Activated T-helper 1 cell treated with anti-CD3 and anti-CD28 coated beads, Interleukin-2, amount 50 U/mL, for 16 hours (primary cell): ENCODE measurements at places on chromosomes 5 and 9.

GRCh38 chr9:92484563-92484962, 2.3 kb upstream of the ASPN start:
- DNase-seq: no peak

DNA sequence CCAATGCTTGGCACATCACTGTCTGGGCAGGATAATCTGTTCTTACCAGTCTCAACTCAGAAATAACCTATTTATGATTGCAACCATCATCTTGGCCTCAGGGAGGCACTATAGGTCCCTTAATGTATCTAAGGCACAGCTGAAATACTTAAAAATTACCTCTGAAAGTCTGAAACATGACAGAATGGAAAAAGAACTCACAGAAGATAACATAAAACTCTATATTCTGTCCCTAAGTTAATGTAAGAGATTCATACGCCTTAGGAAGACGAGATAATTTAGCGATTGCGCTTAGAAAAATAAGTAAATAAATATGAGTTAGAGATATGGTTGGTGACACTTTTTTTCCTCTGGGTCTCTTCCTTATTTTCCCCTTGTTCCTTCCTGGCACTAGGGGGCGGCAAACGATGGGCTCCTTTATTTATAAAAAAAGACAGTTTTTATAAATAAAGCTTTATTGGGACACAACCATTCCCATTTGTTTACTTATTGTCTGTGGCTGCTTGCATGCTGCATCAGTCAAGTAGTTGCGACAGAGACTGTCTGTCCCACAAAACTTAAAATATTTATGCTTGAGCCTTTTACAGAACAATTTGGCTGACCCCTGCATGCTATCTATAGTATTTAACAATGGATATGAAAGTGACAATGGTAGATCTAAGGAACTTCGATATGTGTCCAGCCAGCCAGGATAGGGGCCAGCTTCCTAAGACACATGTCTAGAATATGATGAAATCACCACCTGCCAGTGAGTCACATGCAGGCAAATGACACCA, 79.6 kb downstream of the PDE4D start:
- no peak for DNase-seq

DNA sequence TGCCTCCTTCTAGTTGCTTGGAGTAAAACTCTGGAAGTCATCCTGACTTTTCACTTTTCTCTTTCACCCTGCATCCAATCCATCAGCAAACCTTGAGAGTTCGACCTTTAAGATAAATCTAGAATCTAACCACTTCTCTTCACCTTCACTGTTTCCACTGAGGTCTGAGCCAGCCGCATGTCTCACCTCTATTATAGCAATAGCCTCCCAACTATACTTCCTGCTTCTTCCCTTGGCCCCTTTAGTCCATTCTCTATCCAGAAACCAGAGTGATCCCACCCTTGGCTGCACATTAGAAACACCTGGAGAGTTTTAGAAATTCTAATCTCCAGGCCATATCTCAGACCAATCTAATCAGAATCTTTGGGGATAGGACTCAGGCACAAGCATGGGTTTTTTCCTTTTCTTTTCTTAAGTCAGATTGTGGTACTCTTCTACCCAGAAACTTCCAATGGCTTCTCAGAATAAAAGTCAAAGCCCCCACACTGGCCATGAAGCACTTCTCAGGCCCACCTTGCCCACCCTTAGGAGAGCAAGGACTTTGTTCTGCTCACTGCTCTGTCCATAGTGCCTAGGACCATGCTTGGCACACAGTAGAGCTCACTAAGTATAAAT, 33.1 kb downstream of the MFAP3 start:
- DNase-seq: no peak

- DNase-seq: no peak
These were observed 203.9 kb downstream of the C9orf50 start for GRCh38 chr9:129416821-129417539.

DNA sequence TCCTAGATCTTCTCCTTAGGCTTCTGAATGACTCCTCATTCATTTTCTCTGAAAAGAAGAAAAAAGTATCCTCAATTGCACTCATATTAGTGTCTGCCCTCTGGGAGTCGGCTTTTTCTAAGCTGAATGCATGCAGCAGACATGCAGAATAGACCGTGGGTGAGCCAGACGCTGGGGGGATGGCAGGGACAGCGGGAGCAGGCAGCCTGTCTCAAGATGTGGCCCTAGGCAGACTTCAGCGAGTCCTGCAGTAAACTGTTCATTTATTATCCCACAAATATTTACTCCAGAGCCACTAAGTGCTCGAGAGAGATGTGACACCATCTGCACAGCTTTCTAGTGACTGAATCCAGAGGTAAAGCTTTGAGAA, 164.9 kb upstream of the RAI14 start:
- DNase-seq: no peak

GRCh38 chr5:130871346-130872086, 293.5 kb downstream of the HINT1 start:
- DNase-seq: peak; percentile 2

DNA sequence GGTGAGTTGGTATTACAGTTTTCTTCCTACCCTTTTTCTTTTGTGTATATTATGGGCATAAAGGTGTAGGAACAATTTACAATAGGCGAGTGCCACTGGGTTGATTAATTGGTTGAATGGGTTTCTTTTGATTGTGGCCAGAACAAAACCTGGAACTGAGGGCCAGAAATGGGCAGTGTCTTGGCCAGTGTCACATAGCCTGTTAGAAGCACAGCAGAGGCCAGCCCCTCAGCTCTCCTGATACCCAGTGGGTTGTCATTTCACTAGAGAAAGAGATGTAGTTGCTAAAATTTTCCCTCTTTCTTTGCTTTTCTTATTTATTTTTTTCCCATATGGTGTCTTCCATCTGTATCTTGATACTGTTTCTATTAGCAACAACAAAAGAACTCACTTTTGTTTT, 38.8 kb upstream of the SEMA6A start:
- DNase-seq: no peak

- DNase-seq: no peak
These were observed 15.9 kb downstream of the RETREG1 start for GRCh38 chr5:16600946-16601345.

DNA sequence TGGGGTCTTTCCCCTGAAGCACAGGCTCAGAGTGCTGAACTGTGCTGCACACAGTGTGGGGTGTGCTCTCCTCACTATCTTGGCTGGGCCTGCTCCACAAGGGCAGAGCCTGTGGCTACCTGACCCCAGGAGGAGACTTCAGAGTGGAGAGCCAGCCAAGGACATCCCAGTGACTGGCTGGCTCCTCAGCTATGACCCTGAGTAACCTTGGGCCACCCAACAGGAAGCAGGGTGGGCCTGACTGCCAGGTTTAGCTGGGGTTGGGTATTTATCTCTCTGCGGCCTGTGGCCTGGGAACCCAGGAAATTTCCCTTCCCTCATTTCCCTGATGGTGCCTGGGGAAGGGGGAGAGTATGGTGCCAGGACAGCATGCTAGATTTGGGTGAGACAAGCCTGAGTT, 2.1 kb upstream of the EEIG1 start:
- no peak for DNase-seq

GRCh38 chr9:120774719-120775118, 18.5 kb downstream of the FBXW2 start:
- no peak for DNase-seq

- DNase-seq: no peak
These were observed 59.2 kb downstream of the ADAMTS12 start for GRCh38 chr5:33832404-33833236.

DNA sequence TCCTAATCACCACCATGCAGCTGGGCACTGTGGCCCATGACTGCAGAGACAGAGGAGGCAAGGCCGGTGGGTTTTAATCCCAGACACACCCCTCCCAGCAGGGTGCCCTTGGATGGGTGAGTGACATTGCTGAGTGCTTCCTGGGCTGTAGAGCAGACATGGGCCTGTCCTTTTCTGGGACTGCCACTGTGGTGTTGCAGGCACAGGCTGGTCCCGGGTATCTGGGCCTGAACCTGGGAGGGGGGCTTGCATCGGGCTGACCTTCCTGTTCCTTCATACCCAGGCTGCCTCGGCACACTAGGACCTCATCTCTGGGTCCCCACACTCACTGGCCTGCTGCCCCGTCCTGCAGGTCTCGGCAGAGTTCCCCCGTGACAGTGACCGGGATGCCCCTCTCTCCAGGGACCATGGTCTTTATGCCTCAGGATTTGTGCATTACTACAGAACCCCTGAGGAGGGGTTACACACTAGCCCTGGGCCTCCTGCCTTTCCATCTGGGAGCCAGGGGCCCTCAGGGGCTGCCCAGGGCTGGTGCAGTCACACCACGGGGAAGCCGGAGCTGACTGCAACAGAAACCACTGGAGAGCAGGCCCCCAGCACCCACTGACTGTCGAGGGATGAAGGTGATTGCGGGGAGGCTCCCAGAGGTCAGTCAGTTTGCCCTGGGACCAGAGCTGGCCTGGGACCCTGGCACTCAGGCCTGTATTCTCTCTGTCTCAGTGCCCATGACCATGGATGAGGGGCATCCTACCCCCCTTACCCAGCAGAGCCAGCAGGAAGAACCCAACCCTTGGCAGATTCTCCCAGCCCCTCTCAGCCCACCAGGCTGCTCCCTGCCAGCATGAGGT, 8.9 kb upstream of the SLC25A48 start:
- DNase-seq: no peak

- DNase-seq: no peak
These were observed 139.8 kb upstream of the ERCC6L2 start for GRCh38 chr9:95735701-95736100.

DNA sequence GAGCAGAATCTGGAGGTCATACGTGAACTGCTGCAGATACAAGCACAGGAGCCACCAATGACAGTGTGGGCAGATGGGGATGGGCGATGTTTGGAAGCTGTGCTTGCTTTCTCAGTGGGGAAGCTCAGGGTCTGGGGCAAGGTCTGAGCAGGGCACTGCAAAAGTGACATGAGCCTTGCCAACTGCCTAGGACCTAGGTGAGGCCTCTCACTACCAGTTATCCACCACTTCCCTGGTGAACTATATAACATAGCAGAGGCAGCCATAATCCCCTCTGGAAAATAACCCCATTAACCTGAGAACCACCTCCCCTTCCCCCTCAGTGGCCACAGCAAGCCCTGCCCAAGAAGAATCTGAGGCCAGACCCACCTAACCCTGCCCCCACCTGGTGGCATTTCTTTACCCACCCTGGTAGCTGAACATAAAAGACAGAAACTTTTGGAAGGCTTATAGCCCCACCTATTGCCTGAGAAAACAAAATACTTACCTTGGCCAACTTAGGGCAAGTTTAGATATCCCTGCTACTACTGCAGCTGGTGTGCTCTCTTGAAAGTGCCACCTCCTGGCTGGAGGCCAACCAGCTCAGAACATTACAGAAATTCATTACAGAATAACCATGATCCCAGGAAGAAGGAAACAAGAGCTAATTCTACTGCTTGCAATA, 18.8 kb upstream of the SPEF2 start:
- no peak for DNase-seq

- DNase-seq: no peak
These were observed 1060.1 kb downstream of the PTPRD start for GRCh38 chr9:9552665-9553064.

DNA sequence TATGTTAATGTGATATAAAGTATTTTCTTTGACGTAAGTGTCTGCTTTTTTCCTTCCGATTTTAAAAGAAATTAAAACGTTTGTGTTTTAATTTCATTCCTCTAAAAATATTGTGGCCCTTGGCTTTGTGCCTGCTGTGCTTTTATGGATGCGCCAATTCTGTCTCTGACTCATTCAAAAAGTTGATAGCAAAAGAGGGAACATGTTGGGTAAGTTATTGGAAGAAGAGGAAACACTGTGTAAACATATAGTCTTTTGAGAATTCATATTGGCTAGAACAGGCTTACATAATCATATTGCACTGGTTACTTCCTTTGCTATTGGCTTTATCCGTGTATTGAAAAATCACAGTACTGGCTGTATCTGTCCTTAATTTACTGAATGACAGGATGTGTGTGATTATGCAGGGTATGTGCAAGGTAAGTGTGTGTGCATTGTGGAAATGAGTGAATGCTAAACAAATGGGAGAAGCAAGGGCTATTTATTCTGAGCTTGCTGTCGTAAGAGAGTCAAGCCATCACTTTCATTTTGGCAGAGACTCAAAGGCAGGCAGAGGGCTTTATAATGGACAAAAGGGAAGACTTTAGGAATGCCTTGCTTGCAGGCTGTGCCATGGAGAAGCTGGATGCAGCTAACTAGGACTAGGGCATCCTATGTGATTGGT, 67.8 kb downstream of the SGCD start:
- no peak for DNase-seq
